ENCODE measurements at places on chromosomes 11 and 22.

- no peak for DNase-seq
Measured at GRCh38 chr11:91922846-91923245, 301.8 kb upstream of the FAT3 start.

- DNase-seq, result no peak
Measured at GRCh38 chr11:119847853-119848252, 118.9 kb upstream of the NECTIN1 start.

DNA sequence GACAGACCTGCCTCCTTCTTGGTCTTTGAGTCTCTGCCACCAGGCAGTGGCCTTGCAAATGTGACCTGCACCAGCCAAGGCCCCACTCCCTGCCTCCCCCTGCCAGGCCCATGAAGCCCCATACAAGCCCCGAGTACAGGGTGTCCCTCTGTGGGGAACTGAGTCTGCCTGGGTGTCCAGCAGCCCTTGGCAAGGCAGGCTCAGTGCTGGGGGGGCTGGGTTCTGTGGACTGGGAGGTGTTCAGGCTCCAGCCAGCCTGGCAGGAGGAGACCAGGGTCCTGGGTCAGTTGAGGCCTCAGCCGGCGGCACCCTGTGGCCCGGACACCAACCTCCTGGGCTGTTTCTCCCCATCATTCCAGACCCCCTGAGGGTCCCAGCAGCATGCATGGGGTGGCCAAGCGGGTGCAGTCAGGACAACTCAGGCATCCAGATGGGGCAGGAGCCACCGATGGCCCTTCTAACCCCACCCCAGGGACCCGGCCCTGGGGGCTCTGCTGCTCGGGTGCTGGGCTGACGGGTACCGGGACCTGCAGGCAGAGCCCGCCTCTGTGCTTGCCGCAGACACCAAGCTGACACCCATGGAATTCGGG, 5.7 kb downstream of the MUC5AC start:
- no peak for DNase-seq

GRCh38 chr11:73269459-73270015, 2.6 kb upstream of the P2RY6 start:
- no peak for DNase-seq

DNA sequence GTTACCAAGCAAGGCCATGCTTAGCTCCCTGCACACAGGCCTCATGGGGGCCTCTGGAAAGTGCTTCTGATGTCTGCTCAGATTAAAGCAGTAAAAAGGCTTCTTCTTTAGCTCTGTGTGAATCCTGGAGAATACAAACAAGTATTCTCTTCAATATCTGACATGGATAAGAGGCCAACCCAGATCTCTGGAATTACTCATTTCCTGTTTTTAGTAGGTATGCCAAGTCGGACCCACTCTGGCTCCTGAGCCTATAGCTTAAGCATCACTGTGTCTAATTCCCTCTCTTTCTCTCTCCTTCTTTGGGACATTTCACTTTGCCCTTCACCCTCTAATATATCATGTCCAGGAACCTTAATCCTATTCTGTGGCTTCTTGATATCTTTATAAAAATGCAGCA, 529.6 kb upstream of the CCDC90B start:
- no peak for DNase-seq

GRCh38 chr22:36773935-36774334, 2.0 kb downstream of the IFT27 start:
- DNase-seq, result no peak

DNA sequence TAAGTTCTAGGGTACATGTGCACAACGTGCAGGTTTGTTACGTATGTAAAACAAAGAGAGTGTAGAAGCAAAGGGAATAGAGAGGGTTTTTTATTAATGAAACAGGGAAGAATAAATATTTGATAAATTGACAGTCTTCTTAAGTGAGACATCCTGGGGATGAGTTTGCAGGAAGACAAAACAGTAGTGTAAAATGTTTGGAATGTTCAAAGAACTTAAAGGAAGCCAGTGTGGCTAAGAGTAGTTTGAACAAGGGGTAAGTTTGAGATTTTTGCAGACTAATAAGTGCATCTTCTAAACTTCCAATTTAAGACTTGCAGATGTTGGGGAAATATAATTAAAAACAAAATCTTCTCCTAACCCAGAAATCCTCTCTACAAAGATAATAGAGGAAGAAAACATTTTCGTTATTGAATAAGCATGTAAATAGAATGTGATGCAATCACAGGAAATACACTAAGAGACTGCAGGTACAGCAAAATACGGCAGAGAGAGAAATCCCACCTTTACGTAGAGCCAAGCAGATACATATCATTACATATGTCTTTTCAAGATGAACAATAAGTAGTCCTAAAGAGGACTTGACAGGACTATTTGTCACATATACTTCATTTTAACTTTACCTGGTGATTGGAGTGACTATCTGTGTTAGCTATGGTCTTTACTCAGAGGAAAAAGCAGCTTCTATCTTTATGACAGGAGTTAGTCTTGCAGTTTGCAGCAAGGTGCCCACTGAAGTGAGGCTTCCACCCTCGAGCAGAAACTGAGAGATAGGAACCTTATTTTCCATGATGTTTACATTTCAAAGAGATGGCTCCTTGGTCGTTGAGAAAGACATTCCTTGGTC, 402.1 kb downstream of the CNTN5 start:
- DNase-seq, result no peak

DNA sequence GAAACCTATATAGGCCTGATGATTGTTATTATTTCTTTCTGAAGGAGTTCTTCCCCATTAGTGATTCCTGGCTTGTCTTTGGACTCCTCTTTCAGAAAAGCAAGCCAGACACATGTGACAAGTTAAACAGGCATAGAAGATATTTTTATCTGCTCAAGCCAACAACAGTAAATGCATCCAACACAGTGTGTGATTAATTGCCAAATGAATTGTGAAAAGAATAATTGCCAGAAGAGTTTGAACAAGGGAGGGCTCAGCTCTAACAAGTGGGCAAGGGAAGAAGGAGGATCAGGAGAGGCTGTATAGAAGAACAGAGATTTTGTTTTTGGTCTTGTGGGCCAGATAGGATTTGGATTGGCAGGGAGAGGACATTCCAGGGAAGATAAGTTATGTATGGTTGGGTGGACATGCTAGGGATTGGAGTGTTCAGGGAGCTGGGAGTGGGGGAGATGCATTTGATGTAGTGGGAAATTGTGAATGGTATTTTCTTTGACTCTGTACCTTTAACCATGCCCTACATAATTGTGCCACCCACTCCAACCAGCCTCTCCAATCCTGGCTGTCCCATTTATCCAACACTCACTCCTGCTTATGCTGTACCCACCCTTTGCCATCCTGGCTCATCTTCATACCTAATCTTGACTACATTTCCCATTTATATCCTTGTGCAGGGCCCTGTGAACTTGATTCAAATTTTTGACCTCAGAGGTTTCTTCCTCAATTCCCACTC, 172.8 kb downstream of the RRAS2 start:
- no peak for DNase-seq

DNA sequence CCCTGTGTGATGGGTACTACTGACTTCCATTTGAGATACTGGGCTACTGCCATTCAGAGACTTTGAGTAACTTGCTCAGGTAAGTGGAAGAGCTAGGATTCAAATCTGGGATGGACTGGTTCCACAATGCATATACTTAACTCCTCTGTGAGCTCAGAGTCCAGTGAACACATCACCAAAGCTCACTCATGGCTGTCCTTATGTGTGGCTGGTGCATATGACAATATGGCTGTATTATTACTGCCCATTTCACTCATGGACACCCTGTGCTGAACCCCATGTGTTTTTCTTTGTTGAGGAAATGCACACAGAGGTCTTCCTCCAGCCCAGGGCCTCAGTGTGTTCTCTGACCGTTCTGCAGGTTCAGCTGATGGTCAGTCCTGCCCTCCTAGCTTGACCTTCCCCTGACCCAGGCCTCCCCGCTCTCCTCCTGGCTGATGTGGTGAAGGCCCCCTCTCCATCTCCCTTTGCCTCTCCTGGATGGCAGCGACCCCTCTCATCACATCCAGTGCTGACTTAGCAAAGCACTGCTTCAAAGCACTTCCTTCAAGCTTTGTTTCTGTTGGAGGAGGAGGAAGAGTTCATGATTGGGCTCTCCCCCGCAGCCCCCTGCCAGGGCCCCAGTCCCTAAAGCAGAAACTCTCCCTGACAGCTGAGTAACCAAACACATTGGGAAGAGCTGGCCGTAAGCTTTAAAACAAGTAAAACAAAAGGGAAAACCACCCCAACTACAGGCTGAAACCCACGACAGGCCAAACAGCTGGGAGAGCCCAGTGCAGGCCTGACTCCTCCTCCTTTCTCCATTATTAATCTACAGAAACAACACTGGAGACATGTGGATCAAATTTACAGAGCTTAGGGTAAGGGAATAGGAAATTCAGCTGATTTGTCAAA, 101.2 kb downstream of the NAT10 start:
- no peak for DNase-seq

DNA sequence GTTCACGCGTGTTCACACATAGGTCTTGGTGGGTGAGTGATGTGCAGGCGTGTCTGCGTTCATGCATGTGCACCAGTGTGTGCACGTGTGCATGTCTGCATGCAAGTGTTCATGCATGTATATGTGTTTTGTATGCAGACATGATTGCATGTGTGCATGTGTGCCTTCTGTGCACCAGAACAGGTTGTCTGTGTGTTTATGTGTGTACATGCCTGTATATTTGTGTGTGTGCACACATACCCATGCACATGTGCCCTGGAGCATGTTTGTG, 4.9 kb downstream of the ZDHHC8 start:
- no peak for DNase-seq

DNA sequence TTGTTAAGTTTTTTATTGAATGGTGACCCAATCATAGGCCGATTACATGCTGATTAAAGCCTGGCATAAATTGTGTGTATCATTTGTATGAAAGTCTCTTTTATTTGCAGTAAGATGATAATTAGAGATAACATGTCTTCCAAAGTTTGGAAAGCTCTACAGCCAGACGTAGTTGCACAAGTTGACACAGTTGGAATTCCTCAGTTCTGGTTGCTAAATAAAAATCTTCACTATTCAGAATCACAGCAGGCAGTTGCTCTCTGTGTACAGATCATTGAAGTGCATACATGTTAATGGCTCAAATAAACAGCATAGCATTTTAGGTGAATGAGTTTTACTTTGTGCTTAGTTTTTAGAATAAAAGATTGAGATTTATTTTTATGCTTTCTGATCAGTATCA, 69.5 kb downstream of the ARHGAP42 start:
- no peak for DNase-seq

DNA sequence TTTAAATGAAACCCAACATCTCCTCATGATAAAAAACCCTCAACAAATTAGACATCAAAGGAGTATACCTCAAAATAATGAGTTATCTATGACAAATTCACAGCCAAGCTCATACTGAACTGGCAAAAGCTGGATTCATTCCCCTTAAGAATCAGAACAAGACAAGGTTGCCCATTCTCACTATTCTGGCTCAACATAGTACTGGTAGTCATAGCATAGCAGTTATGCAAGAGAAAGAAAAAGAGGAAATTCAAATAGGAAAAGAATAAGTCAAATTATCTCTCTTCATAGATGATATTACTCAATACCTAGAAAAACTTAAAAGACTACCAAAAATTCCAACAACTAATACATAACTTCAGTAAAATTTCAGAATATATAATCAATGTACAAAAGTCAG, 29.4 kb upstream of the XKR3 start:
- DNase-seq, result no peak

GRCh38 chr11:65657426-65657825, 5.3 kb downstream of the RELA start:
- no peak for DNase-seq

DNA sequence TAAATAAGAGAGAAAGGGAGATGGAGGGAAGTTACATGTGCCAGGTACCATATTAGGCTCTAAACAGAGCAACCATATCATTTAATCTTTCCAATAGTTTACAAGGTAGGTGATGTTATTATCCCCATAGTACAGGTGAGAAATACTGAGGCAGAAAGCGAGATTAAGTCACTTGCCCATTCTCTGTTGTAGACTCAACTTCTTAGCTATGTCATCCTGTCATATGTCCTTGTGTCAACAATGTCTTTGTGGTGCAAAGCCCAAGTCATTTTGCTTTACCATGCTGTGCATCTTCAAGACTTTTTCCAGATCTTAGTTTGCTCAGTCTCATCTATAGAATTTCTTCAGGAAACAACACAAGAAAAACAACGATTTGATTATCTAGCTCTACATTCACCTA, 205.0 kb upstream of the E2F8 start:
- no peak for DNase-seq

GRCh38 chr11:45502226-45502545, 163.2 kb downstream of the CHST1 start:
- DNase-seq, result no peak

DNA sequence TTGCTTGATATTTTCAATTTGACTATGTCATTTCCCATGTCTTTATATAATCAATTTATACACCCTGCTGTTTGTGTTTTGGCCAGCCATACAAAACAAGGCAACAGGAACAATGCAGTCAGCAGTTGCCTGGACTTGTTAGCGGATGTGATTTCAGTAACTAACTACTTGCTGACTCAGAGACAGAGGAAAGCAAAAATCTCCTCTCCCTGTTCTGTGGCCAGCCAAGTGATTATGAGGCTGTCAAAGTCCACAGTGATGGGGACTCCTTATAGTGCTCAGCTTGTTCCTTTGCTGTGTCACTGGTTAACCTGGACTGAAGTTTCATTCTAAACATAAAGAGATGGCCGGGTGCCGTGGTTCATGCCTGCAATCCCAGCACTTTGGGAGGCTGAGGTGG, 32.6 kb upstream of the APLP2 start:
- no peak for DNase-seq

GRCh38 chr22:44385296-44385610, 72.5 kb upstream of the SHISAL1 start:
- no peak for DNase-seq

- no peak for DNase-seq
Measured at GRCh38 chr22:45529971-45530575, 27.4 kb downstream of the FBLN1 start.

- DNase-seq, result no peak
Measured at GRCh38 chr11:86151174-86152005, 82.5 kb upstream of the PICALM start.
